Brain microvascular endothelial cell (primary cell): ENCODE measurements at places on chromosomes 2 and 18.

- peak; percentile 66 for DNase-seq
These were observed 40.2 kb downstream of the EFEMP1 start for GRCh38 chr2:55883357-55883756.

DNA sequence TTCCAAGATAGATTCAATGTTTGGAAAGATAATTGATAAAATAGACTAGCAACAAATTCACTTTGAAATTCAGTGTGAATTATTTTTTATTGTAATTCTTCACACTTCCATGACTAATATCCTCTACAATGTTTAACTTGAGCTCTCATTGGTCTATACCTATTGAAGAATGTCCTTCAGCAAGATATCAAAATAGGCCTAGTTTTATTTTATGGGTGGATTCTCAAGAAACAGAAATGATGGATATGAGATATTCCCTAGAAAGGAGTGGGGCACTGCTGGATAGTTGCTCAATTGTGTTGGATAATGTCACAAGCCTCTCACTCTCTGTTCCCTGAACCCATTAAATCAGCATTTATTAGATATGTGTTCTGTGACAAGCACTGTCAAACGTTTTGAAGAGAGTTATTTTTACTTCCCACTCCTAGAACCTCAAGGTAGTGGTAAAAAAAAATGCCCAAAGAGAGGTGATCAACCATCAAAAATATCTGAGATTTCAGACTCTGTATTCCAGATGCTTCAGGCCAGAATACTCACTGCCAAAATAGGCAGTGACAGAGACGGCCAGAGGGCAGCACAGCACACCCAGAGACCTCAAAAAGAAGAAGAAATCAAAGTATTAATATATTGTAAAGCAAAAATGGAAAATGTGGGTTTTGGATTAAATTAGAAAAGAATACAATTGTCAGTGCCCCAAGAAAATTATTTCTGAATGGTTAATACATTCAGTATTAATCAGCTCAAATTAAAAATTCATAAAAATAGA is 87.5 kb downstream of the TRIB2 start:
- no peak for DNase-seq

DNA sequence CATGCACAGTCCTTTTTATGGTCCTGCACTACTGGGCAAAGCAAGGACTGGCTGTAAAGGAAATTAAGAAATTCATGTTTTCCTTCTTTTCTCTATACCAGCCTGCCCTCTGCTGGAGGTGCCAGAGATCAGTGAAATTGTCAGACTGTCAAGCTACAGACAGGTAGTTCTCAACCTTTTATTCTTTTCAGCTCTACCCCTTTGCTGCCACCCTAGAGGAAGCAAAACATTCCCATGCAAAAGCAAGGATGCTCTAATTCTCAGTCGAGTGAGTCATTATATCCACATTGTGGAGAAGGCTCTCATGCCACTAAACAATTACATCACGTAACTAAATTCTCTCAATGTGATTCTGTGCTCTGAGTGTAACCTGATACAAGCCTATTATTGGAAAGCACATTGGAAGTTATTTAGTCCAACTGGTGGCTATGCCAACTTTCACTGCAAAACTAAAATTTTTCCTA is 25.0 kb upstream of the RAPGEF4 start:
- DNase-seq, result peak; percentile 73

- DNase-seq, result peak; percentile 27
These were observed 53.6 kb downstream of the HK2 start for GRCh38 chr2:74887445-74887951.
